ENCODE measurements at places on chromosomes 4 and X.

DNA sequence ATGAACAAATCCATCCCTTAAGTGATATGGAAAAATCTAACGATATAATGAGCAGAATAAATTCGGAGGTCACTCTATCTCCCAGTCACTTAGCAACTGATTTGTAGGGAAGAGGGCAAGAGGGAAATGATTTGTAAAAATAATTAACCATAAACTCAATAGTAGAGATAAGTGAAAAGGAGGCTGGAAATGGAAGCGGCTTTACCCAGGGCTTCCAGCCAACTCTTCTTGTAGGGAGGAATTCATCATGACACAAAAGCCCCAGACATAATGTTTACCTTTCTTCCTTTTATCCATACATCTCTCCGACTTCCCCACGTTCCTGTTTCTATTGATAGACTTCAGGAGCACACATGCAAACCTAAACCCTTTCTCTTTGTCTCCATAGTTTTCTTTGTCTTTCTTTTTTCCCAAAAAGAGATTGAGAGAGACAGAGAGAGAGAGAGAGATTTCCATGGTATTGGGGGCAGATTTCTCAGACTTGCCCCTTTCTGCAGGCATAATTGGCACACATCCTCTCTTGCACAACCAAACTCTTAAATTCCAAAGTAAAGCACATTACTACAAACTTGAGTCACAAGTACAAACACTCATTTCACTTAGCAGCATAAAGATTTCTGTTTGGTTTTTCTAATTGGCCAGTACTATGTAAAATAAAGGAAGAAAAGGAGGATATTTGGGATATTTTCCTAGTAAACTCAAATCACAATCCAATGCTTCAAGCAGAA is 140.9 kb downstream of the MAPK10 start:
- no peak for DNase-seq

GRCh38 chr4:125125276-125125675 is 189.5 kb upstream of the FAT4 start:
- DNase-seq: no peak

- no peak for DNase-seq
These were observed 91.4 kb downstream of the CLNK start for GRCh38 chr4:10593130-10593529.

DNA sequence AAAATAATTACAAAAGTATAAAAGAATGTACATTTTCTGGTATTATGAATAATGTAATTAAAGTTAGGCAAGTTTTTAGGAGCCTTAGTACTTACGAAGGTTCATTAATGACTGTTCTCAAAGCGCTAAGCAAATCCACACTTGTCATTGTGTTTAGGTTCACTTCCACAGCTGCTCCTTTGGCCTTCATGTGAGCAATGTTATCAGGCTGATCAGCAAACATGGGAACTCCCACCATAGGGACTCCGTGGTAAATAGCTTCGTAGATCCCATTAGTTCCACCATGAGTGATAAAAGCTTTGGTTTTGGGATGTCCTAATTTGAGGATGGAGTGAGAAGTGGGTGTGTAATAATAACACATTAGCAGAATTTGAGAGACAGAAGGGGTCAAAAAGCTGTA is 45.1 kb downstream of the UGT2A2 start:
- DNase-seq: no peak

- no peak for DNase-seq
These were observed 65.3 kb downstream of the ELOVL6 start for GRCh38 chr4:110132816-110133719.

DNA sequence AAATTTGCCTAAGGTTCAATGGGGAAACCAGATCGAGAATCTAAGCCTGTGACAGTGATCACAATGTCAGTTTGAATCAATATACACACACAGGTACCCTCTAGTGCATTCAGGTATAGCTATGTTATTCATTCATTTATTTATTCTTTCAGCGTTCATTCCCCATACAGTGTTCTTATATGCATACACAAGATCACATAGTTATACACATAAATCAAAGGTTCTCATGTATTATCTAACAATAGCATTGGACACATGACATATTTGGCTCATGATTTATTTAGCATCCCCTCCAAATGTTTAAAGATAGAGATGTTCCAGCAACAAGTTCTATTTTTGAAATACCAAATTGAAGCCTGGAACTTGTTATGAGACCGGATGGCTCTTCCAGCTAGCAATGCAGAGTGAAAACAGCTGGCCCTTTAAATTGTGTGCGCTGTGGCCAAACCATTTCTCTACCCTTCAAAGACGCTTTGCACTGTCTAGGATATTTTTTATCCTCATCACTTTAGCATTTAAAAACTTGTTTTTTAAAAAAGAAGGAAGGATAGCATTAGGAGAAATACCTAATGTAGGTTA is 131.0 kb downstream of the ATXN3L start:
- no peak for DNase-seq

- no peak for DNase-seq
These were observed 335.1 kb downstream of the SMARCA1 start for GRCh38 chrX:129188231-129188630.

DNA sequence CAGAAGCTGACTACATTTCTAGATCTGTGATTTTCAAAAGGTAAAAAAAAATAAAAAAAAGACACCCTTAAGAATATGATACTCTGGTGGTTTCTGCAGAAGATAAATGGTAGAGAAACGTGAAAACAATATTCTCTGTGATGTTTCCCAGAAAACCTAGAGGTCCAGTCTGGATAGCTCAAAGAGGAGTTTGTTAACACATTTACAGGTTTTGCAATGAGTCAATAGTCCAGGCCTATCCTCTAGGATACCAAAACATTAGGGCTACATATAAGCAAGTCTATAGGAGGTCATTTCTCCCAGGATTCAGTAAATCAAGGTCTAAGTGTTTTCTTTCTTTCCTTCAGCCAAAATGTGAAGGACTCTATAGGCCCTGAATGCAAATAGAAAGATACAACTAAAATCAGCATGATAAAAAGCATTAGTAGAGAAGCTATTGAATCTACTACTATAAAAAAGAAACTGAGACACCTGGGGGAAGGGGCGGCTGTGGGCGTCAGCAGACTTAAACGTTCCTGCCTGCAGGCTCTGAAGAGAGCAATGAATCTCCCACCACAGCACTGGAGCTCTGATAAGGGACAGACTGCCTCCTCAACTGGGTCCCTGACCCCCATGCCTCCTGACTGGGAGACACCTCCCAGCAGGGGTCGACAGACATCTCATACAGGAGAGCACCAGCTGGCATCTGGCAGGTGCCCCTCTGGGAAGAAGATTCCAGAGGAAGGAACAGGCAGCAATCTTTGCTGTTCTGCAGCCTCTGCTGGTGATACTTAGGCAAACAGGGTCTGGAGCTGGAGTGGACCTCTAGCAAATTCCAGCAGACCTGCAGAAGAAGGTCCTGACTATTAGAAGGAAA is 33.7 kb upstream of the SPP1 start:
- DNase-seq: no peak

DNA sequence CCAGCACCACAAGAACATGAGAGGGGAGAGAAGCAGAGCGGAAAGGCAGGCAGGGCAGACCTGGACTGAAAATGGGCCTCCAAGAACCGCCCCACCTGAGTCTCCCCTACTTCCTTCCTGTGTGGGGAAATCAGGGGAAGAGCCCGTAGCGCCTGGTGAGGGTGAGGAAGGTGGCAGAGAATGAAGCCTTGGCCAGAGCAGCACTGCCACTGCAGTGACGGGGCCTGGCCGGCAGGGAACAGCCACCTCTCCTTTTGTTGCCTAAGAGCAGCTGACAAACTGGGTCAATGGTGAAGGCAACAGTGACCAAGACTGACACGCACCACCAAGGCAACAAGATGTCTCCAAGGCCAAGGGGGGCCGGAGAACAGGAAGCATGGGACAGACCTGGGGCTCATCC is 58.4 kb upstream of the CBR4 start:
- DNase-seq: no peak

DNA sequence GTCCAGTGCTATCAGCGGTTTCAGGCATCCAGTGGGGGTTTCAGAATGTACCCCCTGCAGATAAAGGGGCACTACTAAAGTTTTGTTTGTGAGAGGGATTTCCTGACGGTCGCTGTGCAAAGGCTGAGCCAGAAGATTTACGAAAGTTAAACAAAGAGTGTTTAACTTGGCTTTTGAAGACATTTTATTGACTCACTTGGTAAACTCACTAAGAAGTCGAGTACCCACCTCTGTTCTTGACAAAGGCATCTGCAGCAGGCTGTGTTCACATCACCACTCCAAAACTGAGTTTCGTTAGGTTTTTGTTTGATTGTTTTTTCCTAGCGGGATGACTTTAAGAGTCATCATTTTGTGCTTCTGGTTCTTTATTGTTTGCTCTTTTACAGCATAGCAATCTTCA is 143.9 kb upstream of the TBL1X start:
- DNase-seq: no peak

GRCh38 chrX:78092296-78092695 is 11.8 kb upstream of the PGK1 start:
- no peak for DNase-seq

DNA sequence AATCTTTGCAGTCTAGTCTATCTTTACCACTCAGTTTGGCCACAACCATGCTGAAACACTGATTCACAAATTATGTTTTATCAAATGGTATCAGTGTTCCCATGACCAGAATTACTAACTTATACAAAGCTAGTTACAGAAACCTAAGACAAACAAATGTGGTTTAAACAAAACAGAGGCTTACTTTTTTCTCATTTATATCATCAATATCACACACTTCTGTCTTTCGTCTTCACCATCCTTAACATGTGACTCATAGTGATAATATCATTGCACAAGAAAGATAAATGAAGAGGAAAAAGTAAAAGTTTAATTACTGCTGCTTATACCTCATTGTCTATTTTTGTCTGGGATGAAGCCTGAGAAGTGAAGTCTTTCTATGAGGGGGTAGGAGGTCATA is 406.6 kb downstream of the PCDH10 start:
- DNase-seq: no peak

- DNase-seq: no peak
These were observed 203.3 kb downstream of the NR3C2 start for GRCh38 chr4:148238811-148239493.

DNA sequence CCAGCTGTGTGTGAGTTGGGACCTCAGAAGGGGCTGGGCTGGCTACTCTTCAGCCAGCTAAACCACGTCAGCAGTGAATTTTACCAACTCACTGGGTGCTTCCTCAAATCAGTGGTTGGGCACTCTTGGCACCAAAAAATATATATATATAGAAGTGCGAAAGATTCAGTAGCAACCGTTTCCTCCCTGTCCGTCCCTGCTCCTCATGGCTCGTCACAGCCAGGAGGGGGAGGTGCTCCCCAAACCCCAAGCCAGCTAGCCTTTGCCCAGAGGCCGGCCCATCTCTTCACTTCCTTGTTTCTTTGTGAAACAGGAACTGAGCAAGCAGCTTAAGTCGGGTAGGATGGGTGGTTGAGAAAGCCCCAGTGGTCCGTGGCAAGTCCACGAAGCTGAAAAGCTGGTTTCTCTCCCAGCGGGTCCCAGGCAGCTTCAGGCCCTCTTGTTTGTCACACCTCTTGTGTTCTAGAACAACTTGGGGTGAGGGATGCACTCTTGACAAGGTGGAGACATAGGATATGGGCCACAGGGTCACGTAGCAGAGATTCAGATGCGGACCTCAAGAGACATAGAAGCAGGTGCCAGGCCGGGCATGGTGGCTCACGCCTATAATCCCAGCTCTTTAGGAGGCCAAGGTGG is 6.8 kb upstream of the SASH3 start:
- DNase-seq: no peak

GRCh38 chr4:138604556-138604955 is 362.4 kb upstream of the SLC7A11 start:
- no peak for DNase-seq

GRCh38 chr4:5750052-5750945 is 39.3 kb downstream of the EVC start:
- no peak for DNase-seq

DNA sequence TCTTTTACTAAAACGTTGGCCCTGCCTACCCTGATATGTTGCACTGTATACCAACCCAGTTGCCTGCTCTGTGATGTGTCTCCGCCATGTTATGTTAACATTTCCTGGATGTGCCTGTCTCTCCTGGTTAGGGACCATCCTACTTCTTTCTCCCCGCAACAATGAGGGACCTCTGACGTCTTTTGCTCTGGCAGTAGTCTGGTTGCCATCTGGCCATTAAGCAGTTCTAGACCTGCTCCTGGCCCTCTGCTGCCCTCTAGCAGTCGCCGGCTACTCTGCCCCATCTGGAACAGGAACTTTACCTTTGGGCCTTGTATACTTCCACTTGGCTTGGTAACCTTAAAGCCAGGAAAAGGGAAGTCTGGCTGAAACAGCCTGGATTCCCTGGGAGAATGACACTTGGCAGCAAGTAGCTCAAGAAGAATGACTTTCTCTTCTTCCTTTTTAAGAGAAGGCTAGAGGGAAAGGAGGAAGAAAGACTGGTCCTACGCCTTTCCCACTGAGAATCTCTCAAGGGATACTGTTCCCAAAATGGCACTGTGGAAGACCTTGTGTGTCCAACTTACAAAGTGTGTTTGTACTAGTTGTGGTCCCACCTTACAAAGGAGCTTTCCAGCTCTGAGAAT is 63.5 kb downstream of the GPC3 start:
- no peak for DNase-seq

GRCh38 chr4:143341186-143341755 is 4.6 kb downstream of the GAB1 start:
- DNase-seq: no peak

- no peak for DNase-seq
These were observed 17.7 kb downstream of the PPP2R3B start for GRCh38 chrX:368811-369562.

DNA sequence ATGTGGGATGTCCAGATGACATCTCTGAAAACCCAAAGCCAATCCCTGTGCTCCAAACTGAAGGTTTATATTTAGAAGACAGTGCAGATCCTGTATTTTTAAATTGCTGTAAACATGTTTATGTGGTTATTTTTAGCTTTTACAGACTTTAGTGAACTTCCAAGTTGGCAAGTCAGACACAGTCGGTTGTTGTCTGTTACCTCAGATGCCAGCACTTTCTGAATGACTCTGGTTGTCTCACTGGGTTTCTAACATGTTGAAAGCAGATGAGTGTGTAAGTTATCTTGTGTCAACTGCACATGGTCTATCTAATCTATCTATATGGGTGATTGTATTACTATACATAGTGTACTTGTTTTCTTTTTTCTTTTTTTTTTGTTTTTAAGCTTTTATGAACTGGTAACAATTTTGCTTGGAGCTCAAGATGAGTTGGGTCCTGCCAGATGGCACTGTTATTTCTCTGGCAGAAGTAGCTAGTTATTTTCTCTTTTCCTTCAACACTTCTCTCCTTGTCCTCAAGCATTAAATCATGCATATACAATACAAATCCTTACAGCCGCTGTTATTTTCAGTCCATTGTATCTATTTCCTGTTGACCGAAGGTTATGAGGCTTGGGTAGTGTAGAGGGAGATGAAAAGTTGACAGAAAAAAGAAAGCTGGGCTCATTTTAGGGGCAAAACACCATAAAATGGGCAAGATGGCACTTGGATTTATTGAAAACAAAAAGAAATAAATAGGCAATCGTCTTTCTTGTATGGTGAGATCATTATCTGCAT is 66.3 kb downstream of the GAB1 start:
- DNase-seq: no peak

GRCh38 chr4:80566203-80566872 is 230.8 kb downstream of the CFAP299 start:
- no peak for DNase-seq
